Renal cortex interstitium (tissue), 15 donors: ENCODE measurements at places on chromosomes 13 and 19.

- no peak for DNase-seq
These were observed 16.0 kb downstream of the TMEM272 start for GRCh38 chr13:51828730-51829567.

- no peak for DNase-seq
These were observed 37.3 kb downstream of the COL4A1 start for GRCh38 chr13:110269509-110270185.

DNA sequence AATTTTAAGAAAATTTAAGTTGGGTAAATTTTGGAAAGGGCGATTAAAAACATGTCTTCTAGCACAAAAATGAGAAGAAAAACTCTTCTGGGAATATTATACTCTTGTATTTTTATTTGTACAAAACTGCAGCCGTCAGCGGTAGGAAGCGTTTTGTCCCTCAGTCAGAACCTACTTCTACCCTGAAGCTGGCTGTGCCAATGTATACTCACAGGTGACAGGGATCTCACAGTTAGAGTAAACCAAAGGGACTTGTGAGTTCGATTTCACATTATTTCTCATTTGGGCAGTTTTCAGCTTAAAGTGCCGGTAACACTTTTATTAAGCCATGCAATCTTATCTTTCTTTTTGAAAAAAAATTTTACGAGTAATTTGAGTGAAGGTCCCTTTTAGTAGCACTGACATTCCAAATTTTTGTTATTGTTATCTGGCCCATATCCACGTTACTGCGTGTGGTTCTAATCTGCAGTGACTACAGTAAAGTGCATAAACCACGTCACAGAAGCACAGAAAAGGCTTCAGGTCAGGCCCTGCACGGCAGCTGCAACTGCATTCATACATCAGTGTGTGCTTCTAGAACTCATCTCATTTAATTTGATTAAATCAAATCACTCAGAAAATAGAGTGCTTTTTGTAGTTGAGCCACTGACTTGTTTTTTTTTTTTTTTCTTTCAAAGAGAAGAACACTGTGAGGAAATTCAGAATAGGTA, 387.3 kb downstream of the LIG4 start:
- DNase-seq: no peak

DNA sequence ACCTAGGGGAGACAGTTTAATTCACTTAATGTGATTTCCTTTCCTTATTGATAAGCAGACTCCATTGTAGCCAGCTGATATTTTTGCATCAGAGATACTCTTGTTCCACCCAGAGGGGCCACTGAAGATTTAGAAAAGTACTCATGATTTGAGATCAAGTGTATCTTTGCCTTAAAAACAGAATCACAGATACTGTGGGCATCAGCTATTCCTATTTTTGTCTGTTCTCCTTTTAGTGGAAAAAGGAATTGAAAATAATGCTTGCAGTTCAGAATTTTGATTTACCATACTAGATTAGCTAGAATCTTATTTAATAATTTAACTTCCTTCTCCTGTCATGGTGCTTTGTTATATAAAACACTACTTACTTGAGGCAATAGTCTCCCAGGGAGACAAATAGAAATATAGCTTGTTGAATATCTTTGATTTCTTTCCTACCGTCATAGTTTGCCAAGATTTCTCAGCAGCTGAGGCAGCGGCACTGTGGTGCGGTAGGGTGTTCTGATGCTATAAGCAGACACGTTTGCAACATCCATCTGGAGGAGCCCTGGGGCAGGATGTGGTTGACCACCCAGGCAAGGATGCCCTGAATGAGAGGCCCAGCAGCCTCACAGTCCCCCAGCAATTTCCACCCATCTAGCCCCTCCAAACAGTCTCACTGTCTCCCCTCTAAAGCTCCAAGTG, 47.0 kb upstream of the RAP2A start:
- no peak for DNase-seq

DNA sequence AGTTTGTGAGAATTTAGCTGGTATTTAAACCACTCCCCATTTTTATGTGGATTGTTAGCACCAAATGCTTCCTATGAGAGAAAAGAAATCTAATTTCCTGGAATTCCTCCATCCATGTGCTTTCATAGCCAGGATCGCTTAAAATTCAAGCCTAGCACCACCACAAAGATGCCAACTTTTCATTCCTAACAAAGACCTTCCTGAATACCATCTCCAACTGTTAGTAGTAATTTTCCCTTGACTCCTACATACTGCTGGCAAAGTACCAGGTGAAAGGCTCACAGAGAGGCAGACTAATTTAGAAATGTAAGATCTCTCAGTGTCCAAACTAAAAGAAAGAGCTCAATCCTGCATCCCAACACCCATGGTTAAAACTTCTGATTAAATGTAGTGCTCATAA, 386.3 kb downstream of the KCTD12 start:
- no peak for DNase-seq

- no peak for DNase-seq
These were observed 42.1 kb downstream of the PTPRS start for GRCh38 chr19:5298471-5298901.

- no peak for DNase-seq
These were observed 50.4 kb upstream of the CALM3 start for GRCh38 chr19:46550684-46551083.

- no peak for DNase-seq
These were observed 57.3 kb downstream of the MBD3L2B start for GRCh38 chr19:6963937-6964336.

DNA sequence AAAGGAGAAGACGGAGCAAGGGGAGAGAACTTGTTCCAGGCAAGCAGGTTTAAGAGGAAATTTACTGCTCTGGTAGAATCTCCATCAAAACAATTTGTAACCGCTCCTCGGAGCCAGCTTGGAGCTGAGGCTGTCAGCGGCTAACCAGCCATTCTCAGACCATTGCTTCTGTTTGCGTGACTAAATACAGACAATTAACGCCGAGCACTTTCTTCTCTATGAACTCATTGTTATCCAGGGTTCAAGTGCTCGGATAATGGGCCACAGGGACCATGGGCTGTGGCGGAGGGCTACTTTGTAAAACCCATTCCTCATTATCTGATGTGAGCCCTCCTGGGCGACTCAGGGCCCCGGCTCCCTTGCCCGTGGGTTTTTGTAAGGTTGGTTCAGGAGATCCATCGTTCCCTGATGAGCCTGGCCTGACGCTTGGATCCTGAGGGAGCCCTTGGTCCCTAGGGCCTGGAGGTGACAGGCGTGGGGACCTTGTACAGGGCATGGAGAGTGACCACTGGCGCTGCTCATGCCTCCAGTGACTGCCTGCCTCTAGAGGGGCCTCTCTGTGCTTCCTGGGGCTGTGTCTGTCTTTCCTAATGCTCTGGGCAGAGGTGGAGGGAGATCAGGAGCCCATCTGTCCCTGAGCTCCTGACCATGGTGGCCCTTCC, 61.5 kb upstream of the ZNF536 start:
- DNase-seq: no peak

- DNase-seq: no peak
These were observed 44.9 kb upstream of the ITM2B start for GRCh38 chr13:48188131-48188530.

GRCh38 chr13:76741046-76741445, 145.2 kb downstream of the KCTD12 start:
- DNase-seq: no peak

DNA sequence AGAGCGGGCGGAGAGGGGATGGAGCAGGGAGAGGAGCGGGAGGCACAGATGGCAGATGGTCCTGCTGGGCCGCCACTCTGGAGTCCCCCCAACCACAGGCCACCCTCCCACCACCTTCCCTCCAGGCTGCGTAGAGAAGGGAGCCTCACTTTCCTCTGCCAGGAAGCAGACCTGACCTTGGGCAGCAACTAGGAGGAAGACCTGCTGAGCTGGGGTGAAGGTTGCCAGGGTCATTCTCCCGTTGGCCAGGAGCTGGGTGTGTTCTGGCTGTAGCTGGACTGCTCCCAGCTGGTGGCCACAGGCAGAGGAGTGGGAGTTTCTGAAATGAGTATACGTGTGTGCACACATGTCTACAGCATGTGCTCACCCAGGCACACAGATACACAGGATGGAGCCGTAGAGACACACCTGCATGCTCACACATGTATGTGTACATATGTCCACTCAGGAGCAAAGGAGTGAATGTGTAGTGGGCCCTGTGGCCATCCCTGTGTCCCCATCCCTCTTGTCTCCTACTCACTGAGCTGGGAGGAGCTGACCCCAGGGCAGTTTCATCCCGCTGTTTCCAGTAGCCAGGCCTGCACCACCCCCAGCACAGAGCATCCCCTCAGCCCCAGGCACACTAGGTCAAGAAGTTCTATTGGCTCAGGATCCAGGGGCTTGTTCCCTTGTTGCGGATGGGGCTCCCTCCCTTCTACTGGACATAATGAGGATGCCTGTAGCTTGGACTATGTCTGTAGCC, 53.0 kb downstream of the CHST8 start:
- DNase-seq: no peak

DNA sequence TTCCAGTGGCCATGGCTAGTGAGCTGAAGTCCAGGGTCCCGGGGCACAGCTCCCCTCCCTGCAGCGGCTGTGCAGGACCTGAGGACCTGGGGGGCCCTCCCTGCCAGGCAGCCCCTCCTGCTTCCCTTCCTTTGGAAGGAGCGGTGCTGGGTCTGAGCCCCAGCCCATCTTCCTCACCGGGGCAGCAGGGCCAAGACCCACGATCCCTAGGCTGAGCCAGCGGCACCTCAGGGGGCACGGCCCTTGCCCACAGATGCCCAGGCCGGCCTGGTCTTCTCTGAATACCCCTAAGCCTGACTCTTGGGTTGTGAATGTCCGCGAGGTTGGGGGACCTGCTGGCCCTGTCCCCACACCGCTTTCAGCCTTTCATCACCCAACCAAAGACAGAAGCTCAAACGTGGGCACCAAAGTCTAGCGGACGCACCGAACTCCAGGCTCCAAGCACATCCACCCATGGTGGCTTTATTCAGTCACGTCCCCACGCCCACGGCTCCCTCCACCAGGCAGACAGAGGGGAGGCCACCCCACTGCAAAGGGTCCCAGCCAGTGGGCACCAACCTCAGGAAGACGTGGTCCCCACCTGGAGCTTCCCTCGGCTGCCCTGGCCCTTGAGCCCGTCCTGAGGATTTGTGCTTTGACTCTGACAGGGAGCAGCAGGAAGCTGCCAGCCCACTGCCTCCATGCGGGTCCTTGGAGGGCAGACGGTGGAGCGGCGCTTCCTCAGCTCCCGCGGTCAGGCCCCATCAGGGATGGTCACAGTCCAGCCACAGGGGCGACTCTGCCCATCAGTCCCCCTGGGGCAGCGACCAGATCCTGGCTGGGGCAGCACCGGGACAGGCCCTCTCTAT, 8.3 kb upstream of the MEX3D start:
- no peak for DNase-seq

GRCh38 chr19:30374539-30374864, 2.3 kb downstream of the ZNF536 start:
- DNase-seq: no peak

GRCh38 chr13:72726726-72727416, 558 bp downstream of the MZT1 start:
- DNase-seq: peak; percentile 9
